ENCODE measurements at places on chromosomes 1 and 21.
A peak's percentile ranks its signal among the peaks of the same experiment; 100 is the strongest.

DNA sequence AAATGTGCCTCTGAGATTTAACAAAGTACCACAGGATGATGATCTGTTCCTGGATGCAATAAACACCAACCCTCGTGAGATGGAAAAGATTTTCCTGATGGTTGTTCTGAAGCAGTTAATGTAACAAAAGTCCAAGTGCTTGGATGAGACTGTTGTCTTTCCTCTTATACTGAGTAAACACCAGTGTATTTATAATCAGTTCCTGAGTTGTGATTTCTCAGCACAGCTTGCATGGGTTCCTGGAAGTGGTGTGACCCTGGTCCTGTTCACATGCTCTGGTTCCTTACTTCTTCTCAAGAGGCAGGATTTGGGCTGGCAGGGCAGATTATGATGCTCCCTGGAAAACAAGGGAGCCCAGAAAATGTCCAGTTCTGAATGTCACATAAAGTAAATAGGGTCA is 208.2 kb upstream of the USP24 start:
- DNase-seq: no peak

DNA sequence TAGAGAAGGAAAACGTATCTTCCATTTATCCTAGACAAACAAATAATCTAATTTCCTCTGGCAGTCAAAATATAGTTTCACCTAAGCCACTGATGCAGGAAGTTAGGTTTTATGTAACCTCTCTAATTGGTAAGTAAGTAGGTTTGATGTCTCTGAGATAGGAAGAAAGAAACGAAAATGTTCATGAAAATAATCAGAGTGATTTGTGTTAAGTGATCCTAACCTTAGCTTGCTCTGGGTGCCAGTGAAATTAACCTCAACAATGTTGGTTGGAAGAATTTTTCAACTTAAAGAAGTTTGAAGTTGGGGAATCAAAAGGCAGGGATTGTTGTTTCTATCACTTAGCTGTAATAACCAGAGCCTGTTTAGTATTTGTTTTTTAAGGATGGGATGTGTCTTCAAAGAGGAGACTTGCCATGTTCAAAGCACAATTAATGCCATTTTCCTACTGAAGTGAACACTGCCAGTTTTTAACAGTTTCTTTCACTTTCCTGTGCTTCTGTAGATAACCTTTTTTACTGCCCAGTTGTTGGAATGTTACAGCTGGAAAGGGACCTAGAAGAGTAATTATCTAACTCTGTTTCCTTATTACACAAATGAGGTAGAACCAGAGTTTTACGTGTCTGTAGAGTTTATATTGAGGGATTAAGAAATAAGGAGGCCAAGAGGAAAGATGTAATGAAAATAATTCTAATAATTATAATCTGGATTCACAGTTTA is 18.4 kb downstream of the HIPK1 start:
- no peak for DNase-seq

DNA sequence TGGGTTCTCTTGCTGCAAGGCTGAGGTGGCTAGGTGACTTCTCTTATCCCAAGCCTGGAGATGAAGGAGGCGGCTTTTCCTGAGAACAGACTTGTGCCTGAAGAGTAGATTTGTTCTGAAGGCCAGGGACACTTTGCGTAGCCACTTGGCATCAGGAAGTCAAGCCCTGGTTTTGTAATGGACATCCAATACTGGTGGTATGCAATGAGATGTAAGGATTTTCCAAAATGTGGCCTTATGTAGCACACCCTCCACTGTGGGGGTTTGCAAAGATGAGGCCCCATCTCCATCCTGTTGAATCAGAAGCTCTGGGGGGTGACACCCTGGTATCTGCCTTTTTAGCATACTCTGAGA is 124.5 kb upstream of the IPO9 start:
- DNase-seq: no peak

DNA sequence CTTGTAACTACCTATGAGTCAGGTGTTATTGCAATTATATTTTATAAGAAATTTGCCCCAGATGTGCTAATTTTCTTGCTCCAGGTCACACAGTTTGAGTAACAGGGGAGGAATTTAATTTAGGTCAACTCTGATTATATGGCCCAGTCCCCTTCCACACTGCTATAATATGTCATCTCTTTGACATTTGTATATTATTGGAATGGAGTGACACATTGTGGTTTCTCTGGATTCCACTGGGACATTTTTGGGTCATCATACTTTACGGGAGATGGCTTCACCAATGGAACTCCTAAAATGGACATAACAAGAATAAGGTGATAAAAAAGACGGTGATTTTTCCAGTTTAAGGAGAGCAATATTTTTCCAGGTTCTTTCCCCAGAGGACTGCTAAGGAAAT is 191.2 kb downstream of the DISC1 start:
- DNase-seq: no peak

GRCh38 chr1:44508397-44508745 is 103.3 kb downstream of the RNF220 start:
- no peak for DNase-seq

DNA sequence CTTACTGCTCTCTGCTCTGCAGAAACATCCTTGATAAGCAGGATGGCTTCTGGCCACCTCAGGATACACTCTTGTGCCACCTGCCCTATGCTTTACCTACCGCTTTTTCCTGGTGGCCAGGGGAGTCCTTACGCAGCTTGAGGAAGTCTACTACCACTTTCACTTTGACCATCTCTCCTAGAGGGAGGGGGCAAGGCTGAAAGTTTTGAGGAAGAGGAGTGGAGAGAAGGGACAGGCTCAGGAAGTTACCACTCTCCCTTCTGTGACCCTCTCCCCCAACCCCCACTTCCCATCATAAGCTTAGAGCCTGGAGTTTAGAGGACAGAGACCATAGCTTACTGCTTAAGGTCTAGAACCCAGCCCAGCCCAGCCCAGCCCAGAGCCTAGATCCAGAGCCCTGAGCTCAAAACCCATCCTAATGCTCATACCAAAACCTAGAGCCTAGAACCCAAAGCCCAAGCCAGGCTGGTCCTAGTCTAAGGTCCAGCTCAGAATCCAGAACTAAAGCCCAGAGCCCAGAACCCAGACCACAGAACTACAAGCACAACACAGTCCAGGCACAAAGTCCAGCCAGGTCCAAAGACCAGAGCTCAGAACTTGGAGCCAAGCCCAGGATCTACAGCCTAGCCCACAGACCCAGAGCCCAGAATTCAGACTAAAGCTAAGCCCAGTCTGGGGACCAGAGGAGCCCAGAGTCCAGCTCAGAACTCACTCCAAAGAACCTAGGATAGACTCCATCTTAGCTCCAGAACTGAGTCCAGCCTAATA is 18.0 kb upstream of the MFSD2A start:
- no peak for DNase-seq

GRCh38 chr1:172206256-172206655 is 214.2 kb upstream of the C1orf105 start:
- no peak for DNase-seq

- DNase-seq: no peak
Measured at GRCh38 chr1:80540149-80540548, 1260.6 kb upstream of the ADGRL2 start.

- peak; percentile 58 for DNase-seq
Measured at GRCh38 chr1:228082214-228082917, at the start of gene ARF1. Gene ARF1, plus strand, starts transcription at chr1:228082708. Its CDS starts 14,407 bp downstream, at chr1:228097115.

- no peak for DNase-seq
Measured at GRCh38 chr1:1000357-1001056, 610 bp upstream of the HES4 start.

DNA sequence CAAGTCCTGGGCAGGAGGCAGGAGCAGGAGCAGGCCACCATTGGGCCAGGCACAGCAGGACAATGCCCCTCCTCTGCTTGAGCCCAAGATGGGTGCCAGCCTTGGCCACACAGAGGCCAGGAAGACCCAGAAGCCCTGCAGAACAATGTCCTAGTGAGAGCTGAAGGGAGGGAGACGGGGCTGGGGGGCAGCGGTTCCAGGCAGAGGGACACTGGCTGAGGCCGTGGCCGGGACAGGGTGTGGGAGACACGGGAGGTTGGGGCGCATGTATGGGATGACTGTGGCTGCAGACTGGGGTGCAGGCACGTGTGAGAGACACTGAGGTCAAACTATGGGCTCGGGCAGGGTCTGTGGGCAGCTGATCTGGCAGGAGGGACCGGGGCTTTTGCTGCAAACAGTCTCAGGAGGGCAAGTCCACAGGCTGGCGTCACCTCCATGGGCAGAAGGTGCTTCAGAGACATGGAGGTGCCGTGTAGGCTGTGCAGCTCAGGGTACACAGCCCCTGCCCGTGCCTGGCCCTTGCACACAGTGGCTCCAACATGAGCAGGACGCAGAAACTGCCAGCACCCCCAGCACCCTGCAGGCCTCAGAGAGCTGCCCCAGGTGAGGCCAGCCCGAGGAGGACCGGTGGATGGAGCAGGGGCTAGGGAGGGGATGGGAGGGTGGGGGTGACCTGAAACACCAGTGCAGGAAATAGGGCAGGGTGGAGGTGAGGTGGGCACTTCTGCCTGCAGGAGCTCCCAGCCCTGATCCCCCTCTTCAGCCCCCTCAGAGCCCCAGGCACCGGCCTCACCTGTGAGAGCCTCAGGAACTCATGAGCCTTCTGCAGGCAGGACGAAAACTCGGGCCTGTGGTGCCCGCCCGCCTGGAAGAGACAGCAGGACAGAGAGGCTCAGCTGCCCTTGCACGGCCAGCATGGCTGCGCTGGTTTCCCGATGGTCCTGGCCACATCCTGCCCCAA is 19.5 kb downstream of the LSS start:
- DNase-seq: no peak
